ENCODE measurements at places on chromosomes 5 and 9.

GRCh38 chr9:83372957-83373356 is 165.2 kb downstream of the FRMD3 start:
- no peak for DNase-seq

DNA sequence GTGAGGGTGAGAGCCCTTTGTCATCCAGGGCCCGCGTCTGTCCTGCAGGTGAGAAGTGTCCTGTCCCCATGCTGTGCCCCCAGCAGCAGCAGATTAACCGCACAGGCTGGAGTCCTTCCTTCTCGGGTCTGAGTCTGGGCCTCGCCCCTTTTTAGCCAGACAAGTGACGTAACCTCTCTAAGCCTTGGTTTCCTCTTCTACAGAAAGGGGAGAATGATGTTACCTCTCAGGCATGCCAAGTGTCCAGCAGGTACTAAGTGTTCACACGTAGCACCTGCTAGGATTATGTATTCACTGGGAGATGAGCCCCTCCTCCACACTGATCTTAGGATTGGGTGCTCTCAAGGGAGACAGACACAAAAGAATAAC is 6.9 kb downstream of the NEURL1B start:
- no peak for DNase-seq

GRCh38 chr5:135136546-135136945 is 102.5 kb upstream of the PITX1 start:
- DNase-seq: no peak

- DNase-seq: no peak
These were observed 525 bp upstream of the STPG3 start for GRCh38 chr9:137250329-137251193.

DNA sequence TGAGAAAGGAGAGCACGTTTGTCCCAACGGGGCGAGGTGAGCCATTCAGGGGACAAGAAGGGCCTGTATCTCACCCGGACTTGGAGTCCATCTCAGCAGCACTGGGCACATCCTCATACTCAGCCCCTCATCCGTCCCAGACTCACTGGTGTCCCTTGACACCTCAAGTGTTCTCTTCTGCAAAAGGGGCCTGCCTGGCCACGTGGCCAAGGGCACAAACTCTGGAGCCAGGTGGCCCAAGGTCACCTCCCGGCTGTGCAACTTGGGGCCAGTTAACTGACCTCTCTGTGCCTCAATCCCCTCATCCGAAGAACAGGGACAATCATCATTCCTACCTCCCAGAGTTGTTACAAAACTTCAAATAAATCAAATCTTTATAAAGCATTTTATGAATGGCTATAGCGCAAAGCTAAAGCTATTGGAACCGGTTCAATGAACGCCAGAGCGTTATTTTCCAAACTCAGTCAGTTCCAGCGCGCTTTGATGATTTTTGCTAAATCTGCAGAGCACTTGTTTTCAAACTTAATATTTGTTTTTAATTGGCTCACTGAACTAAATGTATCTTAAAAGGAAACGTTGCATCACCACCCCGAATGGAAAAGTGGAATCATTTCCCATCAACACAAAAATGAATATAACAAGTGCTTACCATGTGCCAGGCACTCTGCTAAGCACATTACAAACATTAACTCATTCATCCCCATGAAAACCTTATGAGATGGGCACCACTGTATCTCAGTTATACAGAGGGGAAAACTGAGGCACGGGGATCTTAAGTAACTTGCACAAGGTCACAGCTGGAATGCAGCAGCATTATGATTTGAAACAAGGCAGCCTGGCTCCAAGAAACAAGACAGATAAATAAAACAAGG is 49.3 kb downstream of the DUSP1 start:
- no peak for DNase-seq

DNA sequence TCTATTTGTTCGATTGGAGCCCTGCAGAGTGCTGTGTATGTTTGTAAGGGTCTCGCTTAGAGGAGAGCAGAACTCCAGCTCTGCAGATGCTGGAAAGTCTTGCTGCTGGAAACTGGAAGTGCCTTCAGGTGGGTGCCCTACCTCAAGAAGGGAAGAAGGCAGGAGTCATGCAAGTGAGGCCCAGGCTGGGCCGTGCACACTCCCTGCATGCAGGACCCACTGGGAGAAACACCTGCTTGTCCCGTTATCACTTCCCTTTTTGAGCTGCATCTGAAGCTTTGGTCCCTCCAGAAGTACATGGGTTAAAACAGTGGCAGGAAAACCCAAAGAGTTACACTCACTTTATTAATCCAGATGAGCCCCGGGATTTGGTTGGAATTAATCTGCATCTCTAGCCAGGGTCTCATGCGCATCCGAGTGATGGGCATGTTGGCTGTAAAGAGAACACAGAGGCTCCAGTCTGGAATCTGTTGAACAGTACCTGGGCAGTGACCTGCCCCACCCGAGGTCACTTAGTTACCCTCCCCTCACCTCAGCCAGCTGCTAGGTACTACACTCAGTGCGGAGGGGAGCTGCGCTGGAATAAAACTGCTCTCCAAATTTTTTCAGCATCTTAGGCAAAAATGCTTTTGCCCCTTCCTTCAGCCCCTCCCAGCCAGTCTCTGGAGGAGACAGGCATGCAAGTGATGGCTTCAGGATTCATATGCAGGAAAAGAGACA is 1.4 kb downstream of the IRF1 start:
- no peak for DNase-seq

GRCh38 chr5:132258102-132259068 is 889 bp downstream of the PDLIM4 start:
- DNase-seq: no peak

- DNase-seq: no peak
These were observed 28.7 kb downstream of the KIF3A start for GRCh38 chr5:132708645-132709044.

DNA sequence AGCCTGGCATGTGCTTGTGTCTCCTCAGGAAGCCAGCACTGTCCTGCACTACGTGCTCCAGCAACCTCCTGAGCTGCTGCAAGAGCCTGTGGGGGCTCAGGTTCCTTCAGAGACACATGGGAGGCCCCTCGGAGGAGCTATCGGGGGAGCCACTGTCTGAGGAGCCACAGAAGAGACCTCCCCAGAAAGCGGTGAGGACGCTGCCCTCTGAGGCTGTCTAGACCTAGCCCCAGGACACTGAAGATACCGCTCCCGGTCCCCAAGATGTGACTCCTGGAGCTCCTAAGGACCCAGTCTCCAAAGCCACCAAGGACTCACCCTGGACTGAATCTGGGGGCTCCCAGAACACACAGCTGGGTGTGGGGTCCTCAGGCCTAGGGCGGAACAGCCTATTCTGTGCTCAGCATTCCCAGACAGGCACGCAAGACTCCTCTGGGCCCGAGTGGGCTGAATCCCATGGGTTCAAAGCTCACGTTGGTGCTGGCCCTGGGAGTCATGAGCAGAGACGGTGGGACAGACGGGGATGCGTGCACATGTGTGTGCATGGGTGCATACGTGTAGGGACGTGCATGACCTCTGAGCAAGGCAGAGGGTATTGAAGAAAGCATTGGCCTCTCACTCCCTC is 50.0 kb downstream of the HRH2 start:
- DNase-seq: no peak

DNA sequence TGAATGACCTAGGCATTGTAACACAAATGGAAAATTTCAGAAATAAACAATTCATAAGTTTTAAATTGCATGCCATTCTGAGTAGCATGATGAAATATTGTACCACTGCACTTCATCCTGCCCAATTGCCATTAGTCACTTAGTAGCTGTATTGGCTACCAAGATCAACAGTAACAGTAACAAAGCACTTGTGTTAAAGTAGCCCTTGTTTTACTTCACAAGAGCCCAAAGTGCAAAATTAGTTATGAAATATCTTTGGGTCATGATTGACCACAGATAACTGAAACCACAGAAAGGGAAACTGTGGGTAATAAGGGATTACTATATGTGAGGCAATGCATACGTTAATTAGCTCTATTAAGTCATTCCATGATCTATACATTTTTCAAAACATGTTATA is 33.3 kb upstream of the RORB start:
- DNase-seq: no peak

- DNase-seq: no peak
These were observed 104.1 kb downstream of the UGCG start for GRCh38 chr9:112000743-112001142.

DNA sequence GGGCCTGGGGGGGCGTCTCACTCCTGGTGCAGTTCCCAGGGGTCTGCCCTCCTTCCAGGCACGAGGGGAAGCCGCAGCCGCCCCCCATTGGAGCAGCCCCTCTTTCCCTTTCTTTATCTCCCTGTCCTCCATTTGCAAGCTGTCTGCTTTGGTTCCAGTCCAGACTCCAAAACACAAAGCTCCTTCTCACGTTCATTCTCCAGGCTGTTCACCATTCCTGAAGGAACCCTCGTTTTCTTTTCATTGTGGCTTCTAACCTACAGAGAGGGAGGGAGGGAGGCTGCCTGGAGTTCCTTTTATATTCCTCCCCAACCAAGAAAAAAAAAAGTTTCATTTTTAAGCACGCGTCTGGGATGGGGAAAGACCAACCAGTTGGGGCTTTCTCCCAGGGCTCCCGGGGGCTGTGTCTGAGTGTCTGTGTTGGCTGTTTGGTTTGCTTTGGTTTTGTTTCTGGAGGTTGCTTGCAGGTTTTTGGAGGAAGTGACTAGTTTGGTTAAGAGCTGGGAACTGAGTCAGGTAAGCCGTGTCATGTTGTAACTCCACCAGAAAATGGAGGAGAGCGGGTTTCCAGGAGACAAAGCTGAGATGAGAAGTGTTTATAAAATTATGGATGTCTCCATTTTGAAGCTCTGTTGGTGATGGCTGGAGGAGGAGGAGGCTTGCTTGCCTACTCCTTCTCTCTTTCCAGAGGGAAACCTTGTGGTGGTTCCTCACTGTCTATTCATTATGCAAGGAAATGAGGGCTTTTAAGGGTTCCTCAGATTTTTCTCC is 1.6 kb downstream of the ZNF462 start:
- no peak for DNase-seq

DNA sequence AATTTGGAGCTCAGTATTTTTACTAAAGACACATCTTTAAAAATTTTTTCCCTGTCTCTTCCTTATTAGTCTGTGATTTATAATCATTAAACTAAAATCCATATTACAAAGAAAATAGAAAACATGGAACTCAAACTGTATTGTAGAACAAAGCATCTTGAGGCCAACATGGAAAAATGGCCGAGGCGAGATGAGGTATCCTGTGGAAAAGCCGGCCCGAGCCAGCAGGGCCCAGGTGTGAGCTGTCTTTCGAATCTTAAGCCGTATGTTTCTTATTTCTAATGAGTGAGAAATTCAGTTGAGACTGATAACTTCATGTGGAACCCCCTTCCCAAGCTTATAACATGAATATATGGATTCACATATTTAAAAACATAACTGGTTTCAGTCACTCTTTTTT is 170.4 kb upstream of the OTULINL start:
- DNase-seq: no peak

GRCh38 chr9:121773954-121774714 is 122.7 kb downstream of the DAB2IP start:
- no peak for DNase-seq

- no peak for DNase-seq
These were observed 468.2 kb upstream of the MEF2C start for GRCh38 chr5:89351222-89351621.

- no peak for DNase-seq
These were observed 379.5 kb downstream of the CDH18 start for GRCh38 chr5:19608444-19609002.

GRCh38 chr5:140152022-140152999 is 22.7 kb upstream of the CYSTM1 start:
- no peak for DNase-seq

GRCh38 chr5:51684794-51685355 is 301.6 kb downstream of the ISL1 start:
- no peak for DNase-seq

- DNase-seq: no peak
These were observed 2.0 kb upstream of the SMIM27 start for GRCh38 chr9:32550150-32550561.

- no peak for DNase-seq
These were observed 384.4 kb upstream of the PDE4D start for GRCh38 chr5:60277941-60278340.

- DNase-seq: no peak
These were observed 455.8 kb upstream of the PTGER4 start for GRCh38 chr5:40223884-40224402.

DNA sequence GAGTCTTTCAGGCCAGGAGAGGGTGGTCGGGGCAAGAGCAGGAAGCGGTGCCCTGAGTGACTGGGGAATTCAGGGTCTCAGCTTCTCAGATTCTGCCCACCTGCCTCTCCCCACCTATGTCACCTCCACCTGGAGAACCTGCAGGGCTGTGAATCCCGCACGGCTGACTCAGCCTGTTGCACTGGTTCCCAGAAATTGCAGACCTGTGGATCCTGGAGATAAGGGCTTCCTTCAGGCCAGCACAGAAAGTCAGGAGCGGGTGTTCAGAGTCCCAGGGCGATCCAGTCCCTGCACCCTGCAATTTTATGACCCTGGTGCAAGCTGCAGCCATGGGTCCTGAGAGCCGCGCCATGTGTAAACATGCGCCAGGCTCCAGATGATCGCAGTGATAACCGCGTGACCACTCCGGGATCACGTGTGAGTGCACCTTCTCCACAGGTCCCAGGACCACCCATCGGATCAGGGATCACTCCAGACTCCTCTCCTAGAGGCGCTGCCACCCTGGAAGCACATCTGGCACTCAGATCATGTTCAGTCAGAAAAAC is 17.8 kb downstream of the IRX4 start:
- DNase-seq: no peak

DNA sequence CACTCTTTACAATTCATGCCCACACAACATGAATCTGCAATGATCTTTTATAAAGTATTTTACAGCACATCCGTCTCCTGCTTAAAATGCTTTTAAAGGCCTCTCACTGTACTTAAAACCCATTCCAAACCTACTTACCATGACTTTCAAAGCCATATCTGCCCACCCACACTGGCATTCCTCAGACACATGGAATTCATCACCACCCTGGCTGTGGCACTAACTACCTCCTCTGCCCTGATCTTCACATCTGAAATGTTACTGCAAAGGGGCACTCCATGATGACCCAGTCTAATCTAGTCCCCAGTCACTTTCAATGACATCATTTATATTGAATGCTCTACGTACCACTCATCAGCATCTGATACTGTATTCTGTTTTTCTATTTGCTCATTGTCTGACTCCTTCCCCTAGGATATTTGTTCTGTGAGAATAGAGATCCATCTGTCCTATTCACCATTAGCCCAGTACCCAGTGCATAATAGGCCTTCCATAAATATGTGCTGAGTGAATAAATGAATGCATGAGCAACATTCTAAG is 193.2 kb upstream of the KIF2A start:
- DNase-seq: no peak

- no peak for DNase-seq
These were observed 33.9 kb downstream of the SH3PXD2B start for GRCh38 chr5:172420235-172420939.

GRCh38 chr5:95086927-95087815 is 197.7 kb downstream of the MCTP1 start:
- DNase-seq: no peak

- DNase-seq: no peak
These were observed 19.3 kb upstream of the ISCA1 start for GRCh38 chr9:86301686-86302085.
